ENCODE measurements at places on chromosomes 2 and 18. TPM values are rescaled to one million over a fixed set of nuclear protein-coding genes. Genes with fewer than 3 reads are reported as not detected.

RNF103 gene
- 41.9 TPM for total RNA-seq

CAVIN2 gene
- 27.1 TPM for total RNA-seq

TMEM37 gene
- 1.7 TPM for total RNA-seq

DSG1 gene
- 0.32 TPM for total RNA-seq

DNA sequence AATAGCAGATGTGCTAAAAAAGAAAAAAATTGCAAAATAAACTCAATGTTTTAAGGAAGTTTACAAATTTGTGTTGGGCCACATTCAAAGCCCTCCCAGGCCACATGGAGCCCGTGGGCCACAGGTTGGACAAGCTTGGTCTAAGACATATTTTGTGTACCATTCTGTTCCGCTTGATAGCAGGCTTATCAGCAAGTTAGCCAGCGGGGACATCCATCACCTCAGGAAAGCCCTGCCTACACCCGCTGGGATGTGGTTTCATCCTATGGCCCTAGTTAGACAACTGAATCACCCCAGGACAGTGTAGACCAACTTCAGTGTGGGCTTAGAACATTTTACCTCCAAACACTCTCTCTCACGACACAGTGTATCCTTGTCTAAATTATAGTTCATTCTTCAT lies 32.6 kb downstream of the CD8B2 start:
- H3K36me3 ChIP-seq, result no peaks in the 10 kb centered on the region
- H3K4me1 ChIP-seq, result no peaks in the 10 kb centered on the region
- H3K4me3 ChIP-seq, result no peak overlapping the region
- no peak for DNase-seq

GRCh38 chr2:99571021-99571420 lies 81.2 kb upstream of the REV1 start:
- peaks cover 12% of the 10 kb centered on the region for H3K4me1 ChIP-seq
- H3K4me3 ChIP-seq, result no peak overlapping the region
- no peaks in the 10 kb centered on the region for H3K36me3 ChIP-seq
- H3K27me3 ChIP-seq, result no peaks in the 10 kb centered on the region
- DNase-seq, result no peak
- H3K27ac ChIP-seq, result no peak overlapping the region

DNA sequence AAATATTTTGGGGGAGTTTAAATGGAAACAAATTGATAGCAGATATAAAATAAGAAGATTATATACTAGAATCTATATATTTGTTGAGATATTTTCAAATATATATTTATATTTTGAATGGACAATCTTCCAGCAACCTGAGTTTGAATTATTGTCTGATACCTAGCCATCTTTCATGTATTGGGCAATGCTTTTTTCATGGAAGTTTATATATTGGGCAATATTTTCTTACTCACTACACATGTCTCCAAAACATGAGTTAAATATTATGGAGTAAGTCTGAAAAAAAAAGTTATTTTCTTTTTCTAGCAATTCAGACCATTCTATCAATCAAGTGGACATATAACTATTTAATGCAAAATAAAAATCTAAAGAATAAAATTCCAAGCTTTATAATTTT lies 295.2 kb downstream of the NYAP2 start:
- no peak overlapping the region for H3K4me3 ChIP-seq
- no peaks in the 10 kb centered on the region for H3K4me1 ChIP-seq
- no peaks in the 10 kb centered on the region for H3K36me3 ChIP-seq
- H3K27me3 ChIP-seq, result no peaks in the 10 kb centered on the region

Measured in prostate gland (tissue), 2 donors.